Stimulated activated CD4-positive, alpha-beta T cell treated with anti-CD3 and anti-CD28 coated beads, TNF-alpha, amount 100 ng/mL, for 1 hour (primary cell): ENCODE measurements at places on chromosomes 7 and 10.

DNA sequence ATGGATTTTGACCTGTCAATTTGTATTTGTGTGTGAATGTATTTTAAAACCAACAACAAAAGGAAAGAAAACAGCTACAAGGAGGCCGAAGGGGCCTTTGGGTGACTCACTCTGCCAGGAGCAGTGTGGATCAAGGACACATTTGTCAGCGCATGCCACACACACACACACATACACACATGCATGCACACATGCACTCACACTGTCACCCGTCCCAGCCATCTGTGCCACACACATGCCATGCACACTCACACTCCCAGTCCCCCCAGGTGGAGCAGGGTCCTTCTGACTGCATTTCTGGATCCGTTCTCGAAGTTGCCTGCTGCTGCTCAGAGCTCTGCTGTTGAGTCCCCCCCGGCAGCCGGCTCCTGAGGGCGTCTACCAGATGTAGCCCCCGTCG lies 26.0 kb downstream of the SPOCK2 start:
- no peak for DNase-seq

- no peak for DNase-seq
These were observed 135.1 kb downstream of the CHRM2 start for GRCh38 chr7:137003566-137003965.

DNA sequence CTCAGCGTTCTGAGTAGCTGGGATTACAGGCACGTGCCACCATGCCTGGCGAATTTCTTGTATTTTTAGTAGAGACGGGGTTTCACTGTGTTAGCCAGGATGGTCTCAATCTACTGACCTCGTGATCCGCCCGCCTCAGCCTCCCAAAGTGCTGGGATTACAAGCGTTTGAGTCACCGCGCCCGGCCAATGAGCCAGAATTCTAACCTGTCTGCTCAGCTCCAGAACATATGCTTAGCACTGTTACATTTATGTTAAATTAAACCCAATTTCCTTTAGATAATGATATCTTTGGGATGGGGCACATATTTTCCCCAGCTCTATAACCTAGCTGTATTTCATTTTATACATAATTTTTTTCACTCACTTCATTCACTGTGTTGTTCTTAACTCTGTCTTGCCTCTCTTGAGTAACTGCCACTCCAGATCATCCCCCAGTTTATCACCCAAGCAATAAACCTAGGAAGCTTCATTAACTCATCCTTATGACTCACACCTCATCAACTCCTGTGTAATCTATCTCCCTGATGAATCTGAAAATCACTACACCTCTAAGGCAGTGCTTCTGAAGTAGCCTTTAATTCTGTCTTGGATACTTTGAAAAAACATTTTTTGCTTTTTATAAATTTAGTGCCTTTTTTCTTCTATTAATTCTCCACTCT lies 559.7 kb upstream of the ZWINT start:
- DNase-seq: no peak

GRCh38 chr7:45151967-45152366 lies 5.6 kb upstream of the RAMP3 start:
- no peak for DNase-seq

GRCh38 chr10:63702092-63702491 lies 180.9 kb downstream of the REEP3 start:
- no peak for DNase-seq

- no peak for DNase-seq
These were observed 293.9 kb downstream of the BAMBI start for GRCh38 chr10:28971255-28971654.

DNA sequence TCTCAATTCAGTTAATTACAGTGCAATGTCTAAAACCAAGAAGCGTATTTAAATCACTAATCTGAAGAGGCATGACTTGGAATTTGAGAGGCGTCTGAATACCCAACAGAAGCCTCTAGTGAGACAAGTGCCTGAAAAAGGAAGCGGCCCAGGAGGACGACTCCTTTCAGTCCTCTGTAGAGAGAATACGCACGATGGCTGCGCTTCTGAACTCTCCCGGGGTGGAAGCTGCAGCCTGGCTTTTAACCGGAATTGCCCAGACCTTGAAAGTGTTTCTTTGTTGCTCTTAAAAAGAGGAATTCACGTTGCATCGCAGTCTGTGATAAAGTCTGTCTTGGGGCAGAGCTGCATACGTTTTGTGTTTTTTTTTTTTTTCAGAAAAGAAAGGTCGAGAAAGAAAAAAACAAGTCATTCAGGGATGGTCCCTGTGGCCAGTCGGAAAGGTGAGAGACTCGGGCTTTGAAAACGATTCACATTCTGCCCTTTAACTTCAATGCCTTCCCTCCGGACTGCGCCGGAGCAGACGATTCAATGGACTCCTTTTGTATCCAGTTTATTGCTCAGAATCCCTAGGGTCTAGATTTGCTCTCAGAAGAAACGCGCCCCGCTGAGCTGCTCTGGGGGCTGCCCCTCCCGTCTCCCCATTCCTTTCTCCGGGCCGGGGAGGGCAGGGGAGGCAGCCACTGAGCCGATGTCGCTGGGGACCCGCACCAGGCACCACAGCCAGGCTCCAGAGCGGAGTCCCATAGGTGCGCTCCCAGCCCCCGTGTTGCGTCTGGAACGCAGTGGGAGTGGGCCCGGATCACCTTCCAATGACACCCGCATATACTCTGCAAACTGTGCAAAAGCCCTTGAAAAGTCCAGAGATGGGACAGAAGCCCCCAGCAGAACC lies 994 bp upstream of the PTF1A start:
- DNase-seq: no peak

GRCh38 chr7:16668978-16669377 lies 23.0 kb downstream of the BZW2 start:
- DNase-seq: no peak

DNA sequence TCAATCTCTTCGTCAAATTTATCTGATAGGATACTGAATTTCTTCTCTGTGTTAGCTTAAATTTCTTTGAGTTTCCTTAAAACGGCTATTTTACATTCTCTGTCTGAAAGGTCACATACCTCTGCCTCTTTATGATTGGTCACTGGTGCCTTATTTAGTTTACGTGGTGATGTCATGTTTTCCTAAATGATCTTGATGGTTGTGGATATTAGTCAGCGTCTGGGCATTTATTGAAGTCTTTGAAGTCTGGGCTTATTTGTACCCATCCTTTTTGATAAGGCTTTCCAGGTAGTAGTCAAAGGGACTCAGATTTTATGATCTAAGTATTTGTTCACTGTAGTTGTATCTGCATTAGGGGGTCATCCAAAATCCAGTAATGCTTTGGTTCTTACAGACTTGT lies 1407.5 kb upstream of the LRRTM3 start:
- DNase-seq: no peak

DNA sequence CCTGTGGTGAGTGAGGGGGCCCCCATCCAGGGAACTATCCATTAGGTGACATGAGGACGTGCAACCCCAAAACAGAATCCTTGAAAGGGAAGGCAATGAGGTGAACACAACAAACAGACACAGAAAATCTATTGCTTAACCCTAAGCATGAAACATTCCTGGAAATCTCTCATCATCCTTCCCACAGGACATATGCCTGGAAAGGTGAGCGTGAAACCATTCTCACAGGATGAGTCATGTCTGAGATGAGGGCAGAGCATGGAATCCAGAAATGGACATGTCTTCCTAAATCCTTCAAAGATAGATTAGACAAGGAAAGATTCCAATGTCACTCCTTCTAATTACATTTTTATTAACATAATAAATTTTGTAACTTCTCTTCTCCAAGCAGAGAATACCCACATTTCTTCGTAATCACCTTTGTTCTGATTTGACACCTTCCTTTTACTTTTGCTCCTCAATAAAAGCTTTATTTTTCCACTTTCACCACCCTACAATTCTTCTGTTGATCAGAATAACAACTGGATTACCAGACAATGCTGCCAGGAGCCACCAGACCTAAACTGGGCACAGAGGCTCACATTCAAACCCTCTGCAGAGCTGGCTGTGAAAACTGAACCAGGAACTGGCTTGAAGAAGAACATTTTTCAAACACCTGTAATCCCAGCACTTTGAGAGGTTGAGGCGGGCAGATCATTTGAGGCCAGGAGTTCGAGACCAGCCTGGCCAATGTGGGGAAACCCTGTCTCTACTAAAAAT lies 67.2 kb downstream of the COBL start:
- no peak for DNase-seq

DNA sequence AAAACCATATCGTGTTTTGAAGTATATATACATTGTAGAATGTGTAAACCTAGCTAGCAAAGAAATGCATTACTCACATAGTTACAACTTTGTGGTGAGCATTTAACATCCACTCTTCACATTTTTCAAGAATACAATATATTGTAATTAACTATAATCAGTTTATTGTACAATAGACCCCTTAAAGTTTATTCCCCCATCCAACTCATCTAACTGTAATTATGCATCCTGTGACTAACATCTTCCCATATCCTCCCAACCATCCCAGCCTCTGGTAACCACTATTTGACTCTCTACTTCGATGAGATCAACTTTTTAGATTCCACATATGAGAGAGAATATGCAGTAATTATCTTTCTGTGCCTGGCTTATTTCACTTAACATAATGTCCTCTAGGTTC lies 526.4 kb downstream of the KIF20B start:
- DNase-seq: no peak

- no peak for DNase-seq
These were observed 447.4 kb downstream of the DNAJB6 start for GRCh38 chr7:157784041-157784835.

DNA sequence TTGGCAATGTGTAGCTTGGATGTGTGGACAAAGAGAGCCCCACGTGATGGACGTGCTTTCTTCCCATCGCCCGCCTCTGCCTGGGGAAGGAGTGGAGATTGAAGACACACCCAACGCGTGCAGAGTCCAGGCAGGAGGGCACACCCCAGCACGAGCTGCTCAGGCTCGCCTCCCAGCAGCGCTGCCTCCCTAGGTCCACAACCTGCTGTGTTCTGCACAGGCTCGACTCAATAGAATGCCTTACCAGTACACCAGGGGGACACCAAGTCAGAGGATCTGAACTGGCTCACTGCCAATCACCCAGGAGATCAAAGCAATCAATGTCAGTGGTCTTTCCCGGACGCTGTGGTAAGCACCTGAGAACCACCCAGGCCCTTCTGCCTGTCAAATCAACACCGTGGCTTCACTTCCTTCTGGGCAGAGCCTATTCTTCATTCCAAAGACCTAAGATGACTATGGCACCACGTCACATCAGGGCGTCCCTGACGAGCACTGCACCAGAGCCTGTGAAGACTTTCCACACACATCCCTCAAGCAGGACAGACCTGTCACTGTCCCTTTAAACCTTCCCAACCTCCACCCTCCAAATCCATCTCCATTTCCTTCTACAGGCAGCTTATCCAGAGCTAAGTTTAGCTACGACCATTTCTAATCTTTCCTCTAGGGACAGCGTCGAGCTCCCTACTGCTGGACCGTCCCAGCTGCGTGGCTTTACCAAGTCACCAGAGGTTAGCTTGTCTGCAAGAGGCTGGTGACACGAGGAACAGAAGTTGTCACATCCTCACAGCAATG lies 72.3 kb downstream of the AMZ1 start:
- no peak for DNase-seq

DNA sequence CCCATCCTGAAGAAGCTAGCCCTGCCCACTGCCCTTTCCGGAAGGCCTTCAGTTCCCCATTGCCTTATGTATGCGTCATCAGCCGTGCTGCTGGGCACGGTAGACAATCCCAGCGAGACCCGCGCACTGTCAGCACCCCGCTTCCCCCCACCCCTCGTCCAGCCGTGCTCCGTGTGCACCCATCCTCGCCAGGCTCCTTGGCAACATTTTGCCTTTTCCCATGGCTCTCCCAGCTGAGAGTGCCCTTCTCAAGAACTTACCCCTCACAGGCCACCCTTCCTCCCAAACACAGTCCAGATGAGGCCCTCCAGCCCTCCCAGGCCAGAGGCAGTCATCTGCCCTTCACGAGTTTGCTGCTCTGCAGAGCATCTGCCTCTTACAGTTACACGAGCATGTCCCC lies 633.8 kb upstream of the FOXK1 start:
- no peak for DNase-seq

DNA sequence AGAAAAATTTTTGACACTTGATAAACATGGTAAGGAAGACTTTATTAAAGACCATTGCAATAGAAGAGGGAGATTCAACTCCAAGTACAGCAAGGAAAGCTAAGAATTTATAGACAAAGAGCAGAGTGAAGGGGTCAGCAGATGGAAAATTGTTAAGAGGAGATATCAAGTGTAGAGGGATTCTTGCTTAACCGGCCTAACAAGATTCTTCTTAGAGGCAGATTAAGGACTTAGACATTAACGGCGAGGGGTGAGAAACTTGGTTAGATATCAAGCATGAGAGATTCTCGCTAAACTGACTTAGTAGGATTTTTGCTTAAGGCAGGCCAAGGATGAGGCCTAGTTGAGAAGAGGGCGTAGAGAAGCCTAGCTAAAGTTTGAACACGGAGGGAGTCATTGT lies 76.0 kb downstream of the ITGB1 start:
- no peak for DNase-seq

DNA sequence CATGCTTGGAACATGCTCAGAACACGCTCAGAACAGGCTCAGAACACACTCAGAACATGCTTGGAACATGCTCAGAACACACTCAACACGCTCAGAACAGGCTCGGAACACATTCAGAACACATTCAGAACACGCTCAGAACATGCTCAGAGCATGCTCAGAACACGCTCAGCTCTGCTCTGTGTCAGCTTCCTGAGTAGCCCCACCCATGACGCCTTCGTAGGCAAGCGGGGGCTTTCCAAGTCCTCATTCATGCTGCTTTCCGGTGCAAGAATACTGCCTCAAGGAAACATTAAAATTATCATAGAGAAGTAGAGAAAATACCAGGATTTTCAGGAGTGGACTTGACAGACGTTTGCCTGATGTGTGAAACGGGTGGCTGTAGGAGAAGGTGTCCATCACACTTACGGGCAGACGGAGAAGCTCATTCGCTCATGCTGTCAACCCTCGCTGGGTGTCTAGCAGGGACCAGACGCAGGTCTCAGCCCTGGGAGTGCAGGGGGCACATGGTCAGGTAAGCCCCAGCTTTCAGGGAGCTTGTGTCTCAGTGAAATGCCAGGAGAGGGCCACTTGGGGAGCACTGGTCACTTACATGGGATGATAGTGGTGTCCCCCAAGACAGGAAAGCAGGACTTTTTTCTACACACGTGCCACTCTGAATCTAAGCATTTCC lies 24.7 kb downstream of the EN2 start:
- no peak for DNase-seq

- DNase-seq: no peak
These were observed 20.9 kb downstream of the MORN4 start for GRCh38 chr10:97612386-97612785.

- DNase-seq: no peak
These were observed 458.8 kb downstream of the DNAJB6 start for GRCh38 chr7:157795643-157796042.

DNA sequence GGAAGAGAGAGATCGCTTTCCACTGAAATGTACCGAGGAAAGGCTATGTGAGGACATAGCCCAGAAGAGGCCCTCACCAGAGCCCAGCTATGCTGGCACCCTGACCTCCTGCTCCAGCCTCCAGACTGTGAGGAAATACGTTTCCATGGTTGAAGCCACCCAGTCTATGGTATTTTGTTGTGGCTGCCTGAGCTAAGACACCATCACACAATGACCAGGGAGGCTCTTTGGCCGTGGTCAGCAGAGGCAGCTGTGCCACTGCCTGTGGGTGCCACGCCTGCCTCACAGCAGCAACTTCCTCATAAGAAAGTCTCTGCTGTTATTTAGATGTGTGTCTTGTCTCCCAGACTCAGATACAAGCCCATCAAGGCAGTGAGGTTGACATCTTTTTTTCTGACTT lies 182.7 kb upstream of the PLXNA4 start:
- DNase-seq: no peak

- DNase-seq: no peak
These were observed 38.8 kb downstream of the FIGNL1 start for GRCh38 chr7:50411332-50411731.
